Neuronal stem cell (in vitro differentiated cells): ENCODE measurements at places on chromosomes 4 and X.
A peak's percentile ranks its signal among the peaks of the same experiment; 100 is the strongest.

- DNase-seq: no peak
These were observed 87.6 kb upstream of the GABRG1 start for GRCh38 chr4:46211406-46211805.

GRCh38 chr4:1060621-1061020 lies 49.2 kb downstream of the FGFRL1 start:
- DNase-seq: no peak

- no peak for DNase-seq
These were observed 127.3 kb downstream of the EFHC2 start for GRCh38 chrX:44216171-44216570.

DNA sequence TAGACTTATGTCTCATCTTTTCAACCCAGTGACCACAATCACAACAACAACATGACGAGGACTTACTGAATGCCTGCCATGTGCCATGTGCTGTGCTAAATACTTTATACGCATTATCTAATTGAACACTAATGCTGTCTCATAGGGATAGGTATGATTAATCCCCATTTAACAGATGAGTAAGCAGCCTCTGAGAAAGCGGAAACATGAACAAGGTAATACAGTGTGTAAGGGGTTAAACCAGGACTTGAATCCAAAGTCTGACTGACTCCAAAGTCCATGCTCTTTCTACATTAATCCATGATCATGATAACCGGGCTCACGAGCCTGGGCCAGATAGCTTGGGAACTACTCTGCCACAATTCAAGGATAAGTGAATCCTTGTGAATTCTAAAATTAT lies 105.3 kb upstream of the MBNL3 start:
- no peak for DNase-seq

DNA sequence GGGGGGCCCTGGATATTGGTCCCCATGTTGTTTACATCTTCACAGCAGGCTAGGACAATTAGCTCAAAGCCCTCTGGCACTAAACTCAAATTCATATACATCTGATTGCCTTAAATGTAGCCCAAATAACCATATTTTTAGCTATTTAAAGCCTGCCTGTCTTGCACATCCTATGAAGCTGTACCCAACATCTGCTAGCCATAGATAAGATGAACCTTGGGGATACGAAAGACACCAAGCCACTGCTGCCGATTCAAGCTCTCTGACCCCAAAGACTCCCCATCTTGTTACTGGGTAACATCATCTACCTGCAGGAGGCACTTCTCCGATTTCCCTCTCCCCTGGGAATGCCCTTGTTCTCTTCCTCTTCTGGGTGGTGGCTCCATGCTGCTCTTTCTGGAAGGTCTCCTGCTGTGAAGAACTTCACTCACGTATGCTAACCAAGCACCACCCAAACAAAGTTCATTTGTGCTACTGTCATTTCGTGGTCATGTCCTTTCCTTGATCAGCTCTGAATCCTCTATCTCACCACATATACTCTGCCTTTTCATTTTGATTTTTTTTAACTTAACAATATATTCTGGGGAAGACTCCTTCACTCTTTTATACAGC lies 107.7 kb upstream of the ATXN3L start:
- DNase-seq: no peak

- no peak for DNase-seq
These were observed 5.3 kb upstream of the SUPT20HL1 start for GRCh38 chrX:24355095-24355494.

DNA sequence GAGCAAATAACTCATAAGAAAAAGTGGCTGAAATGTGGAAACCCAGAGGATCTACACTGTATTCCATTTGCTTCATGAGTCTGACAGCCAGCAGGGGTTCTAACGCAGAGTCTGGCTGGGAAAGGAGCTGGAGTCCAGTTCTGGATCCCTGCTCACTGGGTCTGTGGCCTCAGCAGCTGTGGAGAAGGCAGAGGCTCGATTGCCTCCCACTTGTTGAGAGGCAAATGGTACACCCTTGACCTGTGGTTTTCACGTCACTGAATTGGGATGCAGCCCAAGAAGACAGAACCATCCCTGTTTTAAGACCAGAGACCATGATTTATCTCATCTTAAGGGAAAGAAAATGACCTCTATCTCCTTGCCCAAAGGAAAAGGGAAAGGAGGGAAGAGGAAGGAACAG lies 147.0 kb upstream of the NOCT start:
- no peak for DNase-seq

DNA sequence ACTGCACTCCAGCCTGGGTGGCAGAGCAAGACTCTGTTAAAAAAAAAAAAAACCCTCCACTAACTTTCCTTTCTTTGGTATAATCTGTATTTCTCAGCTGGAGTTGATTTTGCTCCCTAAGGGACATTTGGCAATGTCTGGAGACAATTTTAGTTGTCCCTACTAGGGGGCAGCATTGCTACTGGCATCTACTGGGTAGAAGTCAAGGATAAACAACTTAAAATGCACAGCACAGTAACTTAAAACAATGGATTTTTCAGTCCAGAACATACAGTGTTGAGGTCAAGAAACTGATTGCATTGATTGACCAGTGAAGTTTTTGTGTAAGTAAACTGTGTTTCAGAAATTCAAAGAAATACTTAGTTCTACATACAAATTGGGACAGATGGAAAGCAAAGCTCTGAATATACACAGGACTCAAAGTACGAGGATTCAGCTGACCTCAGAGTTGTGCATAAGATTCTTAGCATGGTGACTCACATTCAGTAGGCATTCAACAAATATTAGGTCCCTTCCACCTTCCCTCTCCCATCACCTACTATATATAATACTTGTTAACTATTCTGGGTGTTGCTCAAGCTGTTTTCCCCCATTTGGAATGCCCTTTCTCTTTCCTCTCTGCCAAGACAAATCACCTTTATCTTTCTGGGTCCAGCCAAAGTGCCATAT lies 8.8 kb downstream of the DDX53 start:
- DNase-seq: no peak

DNA sequence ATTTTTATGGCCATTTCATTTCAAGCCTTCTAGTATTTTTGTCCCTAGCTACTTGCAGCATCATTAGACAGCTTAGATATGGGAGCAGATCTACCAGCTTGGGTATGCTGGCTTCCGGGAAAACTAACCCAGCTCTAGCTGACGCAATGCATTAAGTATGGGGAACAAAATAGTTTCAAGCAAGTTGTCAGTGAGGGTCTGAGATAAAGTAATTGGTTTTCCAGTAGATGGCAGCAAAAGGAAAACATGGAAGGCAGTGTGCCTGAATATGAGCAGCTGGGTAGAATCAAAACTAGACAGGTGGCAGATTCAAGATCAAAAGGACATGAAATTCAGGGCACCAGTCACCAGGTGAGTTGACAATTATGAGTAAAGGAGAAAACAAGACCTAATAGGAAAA lies 340.9 kb upstream of the CTSO start:
- peak; percentile 4 for DNase-seq

GRCh38 chrX:8639949-8640475 lies 91.9 kb downstream of the ANOS1 start:
- DNase-seq: no peak
